CD4-positive, alpha-beta T cell treated with Interleukin-6 at 100 ng/mL for 8 hours (primary cell): ENCODE measurements at places on chromosomes 12 and 14.

DNA sequence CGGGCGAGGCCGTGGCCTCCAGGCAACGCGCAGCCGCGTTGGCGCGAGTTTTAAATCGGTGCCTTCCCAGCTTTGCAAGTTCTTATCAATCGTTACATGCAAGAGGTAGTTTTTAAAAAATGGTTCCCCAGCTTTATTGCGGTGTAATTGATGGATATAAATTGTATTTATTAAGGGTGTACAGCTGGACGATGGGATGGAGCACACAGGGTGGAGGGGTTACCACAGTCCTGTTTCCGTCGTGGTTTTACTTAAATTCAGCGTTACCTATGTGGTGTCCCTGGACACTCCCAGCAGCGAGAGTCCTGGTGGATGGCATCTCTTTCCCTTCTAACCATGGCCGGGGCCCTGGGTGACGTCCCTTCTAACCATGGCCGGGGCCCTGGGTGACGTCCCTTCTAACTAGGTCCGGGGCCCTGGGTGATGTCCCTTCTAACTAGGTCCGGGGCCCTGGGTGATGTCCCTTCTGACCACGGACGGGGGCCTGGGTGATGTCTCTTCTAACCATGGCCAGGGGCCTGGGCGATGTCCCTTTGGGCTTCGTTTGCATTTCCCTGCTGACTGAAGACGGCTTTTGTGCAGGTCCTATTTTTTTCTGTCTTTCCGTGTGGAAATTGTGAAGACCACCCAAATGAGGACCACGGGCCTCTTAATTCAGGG, 97.9 kb downstream of the TNFAIP2 start:
- DNase-seq, result no peak

DNA sequence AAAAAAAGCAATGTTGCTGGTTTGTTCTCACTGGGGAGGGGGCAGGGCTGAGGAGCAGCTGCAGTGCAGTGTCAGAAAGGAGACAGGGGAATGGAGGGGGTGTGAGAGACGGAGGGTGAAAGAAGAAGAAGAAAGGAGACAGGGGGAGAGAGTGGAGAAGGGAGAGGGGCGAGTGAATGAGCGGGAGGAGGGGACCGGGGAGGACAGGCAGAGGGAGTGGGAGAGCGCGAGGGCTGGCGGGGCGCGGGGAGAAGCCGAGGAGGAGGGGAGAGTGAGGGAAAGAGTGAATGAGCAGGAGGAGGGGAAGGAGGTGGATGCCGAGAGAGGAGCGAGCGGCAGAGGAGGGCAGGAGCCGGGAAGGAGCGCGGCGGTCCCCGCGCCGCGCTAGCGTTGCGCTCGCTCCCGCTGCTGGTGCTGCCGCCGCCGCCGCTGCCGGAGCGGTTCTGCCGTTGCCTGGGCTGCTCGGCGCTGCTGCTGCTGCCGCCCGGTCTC, at the start of gene NOVA1:
Gene NOVA1 (minus strand): TSS at position 445 of the 492 bp plus-strand sequence. CDS start 597 bp downstream, outside the sequence.
- DNase-seq, result no peak

DNA sequence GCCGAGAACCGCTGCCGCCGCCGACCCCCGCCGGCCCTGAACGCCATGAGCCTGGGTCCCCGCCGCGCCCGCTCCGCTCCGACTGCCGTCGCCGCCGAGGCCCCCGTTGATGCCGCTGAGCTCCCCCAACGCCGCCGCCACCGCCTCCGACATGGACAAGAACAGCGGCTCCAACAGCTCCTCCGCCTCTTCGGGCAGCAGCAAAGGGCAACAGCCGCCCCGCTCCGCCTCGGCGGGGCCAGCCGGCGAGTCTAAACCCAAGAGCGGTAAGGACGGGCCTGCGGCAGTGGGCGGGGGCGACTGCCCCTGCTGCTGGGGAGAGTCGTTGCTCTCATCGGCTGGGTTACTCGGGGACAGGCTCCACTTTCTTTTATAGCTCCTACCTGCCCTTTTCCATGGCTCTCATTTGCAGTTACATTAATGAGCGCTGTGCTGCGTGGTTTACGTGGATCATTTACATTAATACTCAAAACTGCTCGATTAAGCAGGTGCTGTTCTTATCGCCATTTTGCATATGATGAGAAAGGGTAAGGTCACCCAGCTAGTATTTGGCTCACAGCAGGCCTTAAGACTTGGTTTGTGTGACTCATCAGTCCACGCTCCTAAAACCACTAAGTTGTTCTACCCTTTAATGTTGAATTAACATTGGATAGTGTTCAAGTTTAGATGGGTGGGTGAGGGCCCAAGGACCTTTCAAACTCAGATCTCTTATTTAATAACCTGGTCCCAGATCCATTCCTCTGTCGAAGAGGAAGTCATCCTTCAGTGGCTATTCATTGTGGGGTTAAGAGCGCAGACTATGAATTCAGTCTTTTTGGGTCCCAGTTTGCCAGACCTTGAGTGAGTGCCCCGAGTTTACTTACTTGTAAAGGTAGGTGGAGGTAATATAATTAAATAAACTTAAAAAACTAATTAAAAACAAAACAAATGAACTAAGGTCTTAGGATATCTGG, 823 bp downstream of the RNF10 start:
- peak; percentile 30 for DNase-seq

- no peak for DNase-seq
These were observed 373.3 kb downstream of the MDGA2 start for GRCh38 chr14:47302121-47302520.

DNA sequence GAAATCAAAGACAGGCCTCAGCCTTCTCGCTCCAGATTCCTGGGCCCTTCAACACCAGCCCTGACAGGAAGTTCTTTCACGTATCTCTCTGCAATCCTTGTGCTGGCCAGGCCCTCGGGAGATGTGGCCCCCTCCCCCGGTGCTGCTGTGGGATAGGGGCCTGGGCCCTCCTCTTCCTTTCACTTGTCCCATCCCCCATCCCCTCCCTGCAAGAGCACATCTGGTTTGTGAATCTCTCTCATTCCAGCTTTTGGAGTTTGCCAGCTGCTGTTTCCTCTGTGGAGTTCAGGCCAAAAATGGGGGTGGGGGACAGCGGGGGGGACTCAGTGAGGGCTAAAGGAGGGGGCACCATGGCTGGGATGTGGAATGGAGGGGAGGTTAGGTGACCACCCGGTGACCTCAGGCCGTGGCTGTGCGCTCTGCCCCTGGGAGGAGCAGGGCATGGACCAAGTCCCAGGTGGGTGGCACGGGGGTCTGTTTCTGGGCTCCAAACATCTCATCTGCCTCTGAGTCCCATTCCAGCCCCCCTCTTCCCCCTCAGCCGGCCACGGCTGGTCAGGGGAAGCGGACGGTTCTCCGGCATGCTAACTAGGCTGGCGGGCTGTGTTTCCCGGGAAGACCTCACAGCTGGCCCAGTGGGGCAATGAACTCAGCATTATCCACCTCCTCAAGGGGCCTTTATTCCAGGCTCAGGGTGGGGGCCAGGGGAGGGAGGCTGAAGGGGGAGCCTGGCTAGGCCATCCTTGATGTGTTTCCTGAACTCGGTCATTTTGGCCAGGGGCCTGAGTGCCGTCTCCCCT, 7.4 kb downstream of the LRP1 start:
- DNase-seq, result no peak

GRCh38 chr12:106248312-106248845, 559 bp upstream of the CKAP4 start:
- DNase-seq, result peak; percentile 7

GRCh38 chr12:3085341-3086139, 8.4 kb downstream of the TSPAN9 start:
- DNase-seq, result no peak

DNA sequence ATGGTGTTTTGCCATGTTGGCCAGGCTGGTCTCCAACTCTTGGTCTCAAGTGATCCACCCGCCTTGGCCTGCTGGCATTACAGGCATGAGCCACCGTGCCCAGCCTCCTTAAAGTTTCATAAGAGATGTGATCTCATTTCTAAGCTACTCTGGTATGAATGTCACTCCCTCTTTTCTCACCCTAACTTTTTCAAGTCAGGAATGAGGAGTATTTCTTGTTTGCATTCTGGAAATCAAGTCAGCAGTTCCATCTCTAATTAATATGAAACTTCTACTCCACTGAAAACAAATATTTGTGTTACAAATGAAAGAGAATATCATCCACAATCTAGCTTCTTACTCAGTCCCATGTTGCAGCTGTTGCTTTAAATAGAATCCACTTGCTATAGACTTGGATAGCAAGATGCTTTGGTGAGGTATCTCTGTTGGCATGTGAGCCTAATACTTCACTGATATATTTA, 61.3 kb downstream of the ARF6 start:
- no peak for DNase-seq

GRCh38 chr14:50092006-50092555, 24.3 kb downstream of the VCPKMT start:
- no peak for DNase-seq

- DNase-seq, result no peak
These were observed 137.6 kb upstream of the MAX start for GRCh38 chr14:65239938-65240296.

GRCh38 chr14:30854492-30854891, 19.9 kb upstream of the COCH start:
- no peak for DNase-seq

- no peak for DNase-seq
These were observed 69.7 kb upstream of the SLC38A2 start for GRCh38 chr12:46442239-46442638.

DNA sequence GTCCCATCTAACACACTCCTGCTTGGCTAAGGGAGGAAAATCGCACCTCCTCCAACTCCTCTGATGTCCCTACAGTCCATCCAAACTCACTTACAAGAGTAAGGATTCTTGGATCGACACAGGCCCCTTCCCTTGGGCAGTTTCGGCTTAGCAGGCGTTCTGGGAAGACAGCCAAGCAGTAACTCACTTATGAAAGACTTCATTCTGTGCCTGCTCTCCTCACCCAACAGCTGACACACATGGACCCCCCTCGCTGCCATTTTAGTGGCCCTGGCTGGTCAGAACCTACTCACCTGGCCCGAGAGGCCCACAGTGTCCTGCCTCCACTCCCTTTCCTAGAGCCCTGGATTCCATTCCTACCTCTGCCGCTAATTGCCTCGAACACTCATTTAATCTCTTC, 52.3 kb upstream of the BCL2L14 start:
- no peak for DNase-seq

DNA sequence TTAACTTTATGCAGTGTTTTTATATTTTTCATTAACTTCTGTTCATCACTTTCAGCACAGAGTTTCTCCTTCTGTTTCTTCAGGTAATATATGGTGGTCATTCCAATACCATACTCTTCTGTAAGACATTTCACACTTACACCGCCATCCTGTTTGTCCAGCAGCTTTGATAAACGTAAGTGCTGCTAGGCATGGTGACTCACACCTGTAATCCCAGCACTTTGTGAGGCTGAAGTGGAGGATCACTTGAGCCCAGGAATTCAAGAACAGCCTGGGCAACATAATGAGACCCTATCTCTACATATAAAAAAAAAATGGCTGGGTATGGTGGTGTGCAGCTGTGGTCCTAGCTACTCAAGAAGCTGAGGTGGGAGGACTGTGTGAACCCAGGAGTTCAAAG, 55.8 kb downstream of the EXOC5 start:
- DNase-seq, result no peak
